ENCODE measurements at places on chromosomes 16 and 17.

DNA sequence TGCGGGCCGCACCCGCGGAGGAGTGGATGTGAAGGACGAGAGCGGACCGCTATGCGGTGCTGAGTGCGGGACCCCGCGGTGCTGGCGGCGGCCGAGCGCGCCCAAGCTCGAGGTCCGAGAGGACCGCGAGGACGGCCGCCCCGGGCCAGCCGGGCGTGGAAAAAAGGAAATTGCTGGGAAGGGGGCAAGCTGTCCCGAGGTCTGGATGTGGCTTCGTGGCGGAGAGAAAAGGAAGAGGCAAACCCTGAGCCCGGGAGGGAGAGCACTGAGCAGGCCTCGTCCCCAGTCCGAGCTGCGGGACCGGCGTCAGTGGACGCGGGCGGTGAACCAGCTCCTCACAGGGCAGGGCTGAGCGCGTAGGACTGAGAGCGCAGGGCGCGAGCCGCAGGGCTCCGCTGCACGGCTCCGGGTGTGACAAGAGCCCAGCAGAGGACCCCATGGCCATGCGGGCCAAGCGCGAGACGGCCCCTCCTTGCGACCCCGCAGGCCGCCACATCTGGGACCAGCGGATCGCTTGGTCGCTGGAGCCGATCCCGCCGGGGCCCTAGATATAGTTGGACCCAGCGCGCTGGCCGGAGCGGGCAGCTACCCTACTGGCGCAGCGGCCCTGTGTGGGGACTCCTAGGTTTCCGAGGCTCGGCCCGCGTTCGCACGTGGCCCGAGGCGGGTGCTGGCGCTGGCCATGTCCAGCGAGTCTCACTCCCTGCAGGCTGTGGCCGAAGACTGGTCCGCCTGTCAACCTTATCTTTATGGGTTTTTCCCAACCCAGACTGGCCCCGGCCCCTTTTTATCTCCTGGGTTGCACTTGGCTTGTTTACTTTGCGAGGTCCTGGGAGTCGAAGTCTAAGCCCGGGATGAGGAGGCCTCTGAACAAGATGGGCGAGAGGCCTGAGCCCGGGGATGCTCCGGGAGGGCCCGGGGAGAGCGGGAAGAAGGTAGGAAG lies 2.4 kb downstream of the TBX4 start:
- DNase-seq, result no peak

- DNase-seq, result no peak
Observed at GRCh38 chr16:24728891-24729242, 584 bp upstream of the TNRC6A start.

DNA sequence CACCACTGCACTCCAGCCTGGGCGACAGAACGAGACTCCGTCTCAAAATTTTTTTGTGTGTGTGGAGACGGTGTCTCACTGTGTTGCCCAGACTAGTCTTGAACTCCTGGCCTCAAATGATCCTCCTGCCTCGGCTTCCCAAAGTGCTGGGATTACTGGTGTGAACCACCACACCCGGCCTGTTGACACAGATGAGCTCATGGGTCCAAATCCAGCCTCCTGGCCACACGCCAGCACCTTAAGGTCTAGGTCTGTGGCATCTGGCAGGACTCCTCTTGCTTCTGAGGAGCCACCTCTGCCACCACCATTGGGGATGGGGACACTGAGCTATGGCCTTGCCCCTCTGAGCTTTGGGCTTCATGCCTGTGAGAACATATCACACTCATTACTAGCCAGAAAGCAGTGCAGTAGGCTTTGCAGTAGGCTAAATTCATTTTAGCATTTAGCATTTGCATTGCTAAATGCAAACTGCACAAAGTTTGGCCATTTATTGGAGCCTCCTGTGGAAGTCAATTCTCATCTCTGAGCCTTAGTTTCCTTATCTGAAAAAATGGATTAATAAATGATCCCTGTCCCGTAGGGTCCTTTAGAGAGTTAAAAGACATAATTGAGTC lies 5.5 kb upstream of the CDIPT start:
- no peak for DNase-seq

- DNase-seq, result no peak
Observed at GRCh38 chr17:66777689-66778225, 57.2 kb upstream of the CACNG5 start.

- no peak for DNase-seq
Observed at GRCh38 chr16:1430214-1430758, 592 bp upstream of the PERCC1 start.
